Endodermal cell (in vitro differentiated cells): ENCODE measurements at places on chromosomes 4 and X. TPM values are rescaled to one million over a fixed set of nuclear protein-coding genes. Genes with fewer than 3 reads are reported as not detected.
A peak's percentile ranks its signal among the peaks of the same experiment; 100 is the strongest.

Gene CASP6
- total RNA-seq: 20.9 and 27.1 TPM in 2 replicates

Gene APELA
- 1.1 to 3.3 TPM (median 2.9 TPM) in 3 replicates for total RNA-seq

Gene FBXL5
- 62.3 to 88.4 TPM (median 86.9 TPM) in 3 replicates for total RNA-seq

Gene GYPB
- 1.5 to 6.8 TPM (median 4.1 TPM) in 3 replicates for total RNA-seq

Gene MFAP3L
- 7.8 to 26.7 TPM (median 19.6 TPM) in 3 replicates for total RNA-seq

Gene YY2
- total RNA-seq: 1.2 to 1.4 TPM (median 1.3 TPM) in 3 replicates

Gene TCP11X2
- 1.6 and 2.5 TPM in 2 replicates for total RNA-seq

Gene SORBS2
- 7.0 and 7.9 TPM in 2 replicates for total RNA-seq

Gene OPHN1
- total RNA-seq: 4.9 to 5.7 TPM (median 5.0 TPM) in 3 replicates

- no peak for DNase-seq
These were observed 88.0 kb upstream of the SLITRK2 start for GRCh38 chrX:145729635-145730034.

DNA sequence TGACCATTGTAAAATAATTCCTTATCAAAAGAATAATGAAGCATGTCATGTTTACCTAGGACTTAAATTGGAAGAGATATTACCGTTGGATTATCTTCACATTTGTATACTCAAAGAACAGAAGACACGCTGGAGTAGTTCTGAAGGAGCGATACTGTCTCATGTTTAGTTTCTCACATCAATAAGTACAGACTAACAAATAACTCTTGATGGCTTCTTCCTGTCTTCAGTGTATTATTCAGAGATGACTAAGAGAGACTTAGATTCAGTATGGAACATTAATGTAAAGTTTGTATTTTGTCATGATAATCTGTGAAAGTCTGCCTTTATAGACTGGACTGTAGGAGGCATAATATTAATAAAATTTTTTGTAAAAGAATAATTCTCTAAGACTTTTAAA is 72.7 kb downstream of the SPRY1 start:
- no peak for DNase-seq

DNA sequence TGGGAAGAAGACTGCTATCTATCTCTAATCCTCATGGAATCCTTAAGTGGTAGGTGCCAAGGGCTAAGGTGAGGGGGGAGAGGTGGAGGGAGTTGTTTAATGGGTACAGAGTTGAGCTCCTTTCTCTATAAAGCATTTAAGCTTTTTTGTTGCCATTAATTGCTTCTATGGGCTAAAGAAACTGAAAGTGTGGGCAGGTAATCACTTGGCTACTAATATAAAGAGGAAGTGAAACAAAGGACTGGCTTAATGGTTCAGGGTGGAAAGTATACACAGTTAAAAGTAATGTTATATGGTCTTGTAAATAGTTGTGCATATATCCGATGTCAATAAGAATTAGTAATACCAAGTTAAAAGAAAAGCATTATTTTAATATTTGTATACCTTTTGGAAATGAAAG is 83.9 kb downstream of the POLA1 start:
- no peak for DNase-seq

GRCh38 chrX:43676971-43677572 is 21.0 kb downstream of the MAOA start:
- no peak for DNase-seq

GRCh38 chr4:1871471-1872021 is 353 bp downstream of the NSD2 start:
- peak; percentile 77 for DNase-seq

DNA sequence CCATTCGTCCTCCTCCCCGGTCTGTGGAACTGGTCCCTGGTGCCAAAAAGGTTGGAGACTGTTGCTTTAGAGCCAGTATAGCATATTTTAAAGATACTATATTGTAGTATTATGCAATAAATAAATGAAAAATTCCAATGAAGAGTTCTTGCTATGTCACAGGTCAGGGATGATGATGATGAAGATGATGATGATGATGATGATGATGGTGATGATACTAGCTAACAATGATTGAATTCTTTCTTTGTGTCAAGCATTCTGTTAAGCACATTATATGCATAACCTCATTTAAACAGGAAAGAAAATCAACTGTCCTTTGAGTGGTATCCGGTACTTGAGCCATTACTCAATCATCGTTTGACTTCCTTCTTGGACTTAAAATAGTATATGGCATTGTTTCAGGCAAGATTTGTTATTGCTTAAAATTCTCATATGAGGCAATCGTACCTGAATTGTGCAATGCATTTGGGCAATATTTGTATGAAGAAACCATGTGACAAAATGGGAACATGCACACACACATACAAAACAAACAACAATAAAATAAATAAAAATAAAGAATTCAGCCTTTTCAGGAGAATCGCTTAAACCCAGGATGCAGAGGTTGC is 22.8 kb upstream of the TLR2 start:
- DNase-seq: no peak

- no peak for DNase-seq
These were observed 142.5 kb downstream of the RASL11B start for GRCh38 chr4:53004497-53005148.

DNA sequence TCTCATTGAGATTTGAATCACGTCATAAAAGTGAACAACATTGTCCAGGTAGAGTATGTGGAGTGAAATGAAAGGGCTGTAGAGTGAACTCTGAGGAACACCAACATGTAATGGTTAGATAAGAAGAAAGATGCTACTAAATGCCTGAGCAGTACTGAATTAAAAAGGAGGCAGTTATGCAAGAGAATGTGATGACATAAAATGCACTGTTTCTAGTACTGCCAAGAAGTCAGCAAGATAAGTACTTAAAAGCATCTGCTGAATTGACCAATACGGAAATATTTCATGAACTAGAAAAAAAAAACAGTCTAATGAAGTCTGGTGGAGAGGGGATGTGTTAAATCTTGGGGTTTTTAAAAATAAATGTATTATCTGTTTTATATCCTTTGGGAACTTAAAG is 583.8 kb upstream of the GALNT7 start:
- DNase-seq: no peak

DNA sequence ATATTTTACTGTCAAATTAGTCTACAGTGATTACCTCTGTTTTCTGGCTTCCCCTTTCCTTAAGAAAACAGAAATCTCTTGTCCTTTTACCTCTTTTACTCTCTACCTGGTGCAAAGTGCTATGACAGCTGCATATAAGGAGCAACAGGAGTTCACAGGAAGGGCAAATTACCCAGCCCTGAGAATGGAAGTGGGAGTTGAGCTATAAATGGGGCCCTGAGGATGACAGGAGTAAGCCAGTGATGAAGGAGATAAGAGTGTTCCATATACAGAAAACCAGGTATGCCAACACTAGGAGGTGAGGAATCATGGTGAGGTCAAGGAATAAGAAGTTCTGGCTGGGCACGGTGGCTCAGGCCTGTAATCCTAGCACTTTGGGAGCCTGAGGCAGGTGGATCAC is 4.5 kb upstream of the HSD17B13 start:
- no peak for DNase-seq

DNA sequence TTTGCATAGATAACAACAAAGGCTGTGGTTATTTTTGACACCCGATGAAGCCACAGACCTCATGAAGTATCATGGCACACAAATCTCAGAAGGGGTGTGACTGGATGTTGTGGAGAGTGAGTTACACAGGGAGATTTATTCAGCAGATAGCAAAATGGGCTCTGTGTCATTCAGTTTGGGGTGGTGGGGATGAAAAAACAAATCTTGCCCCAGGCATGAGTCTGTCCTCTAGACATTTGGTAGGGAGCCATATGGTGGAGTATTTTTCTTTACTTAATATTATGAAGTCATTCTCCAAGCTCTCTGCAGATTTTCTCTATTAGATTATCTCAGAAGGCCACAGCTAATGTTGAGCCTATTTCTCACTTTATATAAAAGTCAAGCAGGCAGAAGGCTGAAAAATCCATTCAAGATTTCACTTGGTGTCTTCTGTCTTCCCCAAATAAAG is 277.1 kb upstream of the TENM3 start:
- no peak for DNase-seq

GRCh38 chr4:88159229-88159725 is 838 bp upstream of the ABCG2 start:
- no peak for DNase-seq

- no peak for DNase-seq
These were observed 1509.4 kb downstream of the TECRL start for GRCh38 chr4:62899646-62900364.

DNA sequence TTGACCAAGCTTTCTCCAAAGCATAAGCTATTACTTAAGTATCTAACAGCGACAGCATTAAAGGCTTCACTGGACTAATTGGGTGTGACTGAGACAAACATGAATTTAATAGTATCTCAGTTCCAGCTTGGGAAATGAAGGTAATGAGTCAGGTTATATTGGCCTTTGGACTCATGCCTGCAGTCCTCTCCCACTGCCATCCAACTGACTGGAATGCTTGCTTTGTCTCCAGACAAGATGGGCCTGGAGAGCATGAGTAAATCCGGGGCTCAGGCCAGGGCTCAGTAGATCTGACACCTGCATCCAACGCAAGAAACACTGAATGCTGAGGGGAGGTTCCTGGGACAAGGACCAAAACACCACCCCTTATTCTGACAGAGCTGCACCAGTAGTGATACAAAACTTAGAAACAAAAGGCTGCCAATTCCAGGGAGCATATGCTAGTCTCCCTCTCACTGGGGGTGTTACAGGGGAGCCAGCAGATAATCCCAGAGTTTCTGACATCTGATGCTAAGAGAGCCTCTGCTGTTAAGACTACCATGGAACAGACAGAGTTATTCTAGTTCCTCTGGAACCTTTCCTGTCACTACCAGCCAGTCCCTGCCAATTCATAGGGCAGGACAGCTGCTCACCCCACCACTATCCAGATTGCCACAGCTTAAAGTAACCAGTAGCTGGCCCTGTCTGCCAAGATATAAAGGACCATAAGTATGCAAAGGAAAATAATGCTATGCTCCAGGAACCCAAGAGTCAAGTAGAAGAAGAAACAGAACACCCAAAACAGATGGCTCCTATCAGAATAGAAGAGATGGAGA is 293.8 kb downstream of the IQCM start:
- no peak for DNase-seq

DNA sequence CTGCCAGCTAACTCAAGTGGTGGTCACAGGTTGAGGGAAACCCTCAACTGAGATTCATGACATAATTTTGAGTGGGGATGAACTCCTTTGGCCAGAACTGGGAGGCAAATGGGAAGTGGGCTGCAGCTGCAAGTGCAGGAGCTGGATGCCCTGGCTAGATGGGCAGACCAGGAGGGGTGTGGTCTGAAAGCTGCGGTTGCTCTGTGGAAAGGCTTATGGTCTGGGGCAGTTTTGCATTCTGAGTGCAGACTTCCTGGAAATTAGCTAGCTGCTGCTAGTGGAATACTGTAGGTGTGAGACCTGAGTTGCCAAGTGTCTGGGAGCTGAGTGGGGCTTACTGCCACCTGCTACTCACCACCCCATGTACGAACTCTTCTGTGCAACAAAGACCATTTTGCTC is 52.1 kb upstream of the NAP1L2 start:
- DNase-seq: no peak

- DNase-seq: no peak
These were observed 183.4 kb upstream of the MAP3K15 start for GRCh38 chrX:19698691-19699090.

DNA sequence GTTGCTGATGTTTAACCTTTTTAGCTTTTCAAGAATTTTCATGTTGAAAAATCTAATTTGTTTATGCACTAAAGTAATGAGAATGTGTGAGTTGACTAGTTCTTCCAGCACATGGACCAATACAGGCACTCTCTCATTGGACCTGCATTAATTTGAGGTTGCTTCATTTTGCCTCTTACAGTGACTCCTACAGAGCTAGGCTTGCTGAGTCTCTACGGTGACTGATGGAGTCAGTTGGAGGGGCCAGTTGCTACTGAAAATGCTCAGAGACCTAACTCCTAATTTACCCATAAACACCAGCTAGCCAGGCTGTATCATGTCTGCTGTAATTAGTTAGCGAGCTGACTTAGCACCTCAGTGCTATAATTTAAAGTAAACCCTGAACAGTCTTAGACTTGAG is 10.9 kb downstream of the MTHFD2L start:
- no peak for DNase-seq

- no peak for DNase-seq
These were observed 120.5 kb downstream of the TBCK start for GRCh38 chr4:106195435-106195950.

DNA sequence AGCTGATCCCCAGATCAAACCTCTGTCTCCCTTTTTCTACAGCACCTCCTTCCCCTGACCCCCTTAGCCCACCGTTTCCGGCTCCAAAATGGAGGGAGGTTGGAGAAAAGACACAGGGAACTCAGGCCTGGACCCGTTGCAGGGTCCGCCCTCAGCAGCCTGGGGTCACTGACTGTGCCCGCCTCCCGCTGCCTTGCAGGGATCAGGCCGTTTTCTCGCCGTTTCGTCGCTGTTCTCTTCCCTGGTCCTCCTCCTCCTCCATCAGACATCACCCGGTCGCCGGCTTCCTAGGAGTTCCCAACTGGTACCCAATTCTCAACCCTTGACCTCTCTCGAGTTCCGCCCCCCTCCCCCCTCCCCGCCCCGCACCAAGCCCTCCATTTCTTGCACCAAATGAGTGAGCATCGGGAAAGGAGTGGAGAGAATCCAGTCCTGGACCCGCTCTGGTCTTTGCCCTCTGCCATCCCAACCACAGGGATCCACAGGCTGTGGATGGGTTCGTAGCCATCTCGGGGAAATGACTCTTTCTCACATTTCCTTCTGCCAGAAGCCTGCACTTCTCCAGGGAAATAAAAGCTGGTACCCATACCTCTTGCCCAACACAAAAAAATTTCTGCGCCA is 493 bp downstream of the TCEAL5 start:
- DNase-seq: no peak

DNA sequence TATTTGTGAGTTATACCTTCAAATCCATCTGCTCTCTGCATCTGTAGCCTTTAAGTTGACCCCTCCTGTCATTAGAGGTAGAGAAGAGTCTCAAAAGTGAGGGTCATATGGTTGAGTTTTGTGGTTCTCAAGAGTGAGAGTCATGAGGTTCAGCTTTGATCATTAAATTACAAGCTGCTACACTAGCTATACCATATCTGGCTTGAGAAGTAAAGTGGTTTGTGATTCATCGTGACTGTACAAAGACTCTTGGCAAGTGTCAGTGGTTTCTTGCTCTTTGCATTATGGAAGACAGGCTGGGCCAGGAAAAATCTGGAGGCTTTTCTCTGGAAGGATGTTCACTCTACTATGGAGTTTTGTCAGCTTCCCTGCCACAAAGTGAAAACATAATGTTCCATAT is 170.6 kb downstream of the ZC4H2 start:
- DNase-seq: no peak

- DNase-seq: no peak
These were observed 76.4 kb upstream of the DCLK2 start for GRCh38 chr4:150001815-150002214.

GRCh38 chr4:184396570-184397515 is 77.5 kb downstream of the IRF2 start:
- no peak for DNase-seq

GRCh38 chr4:14879683-14880082 is 122.6 kb upstream of the CPEB2 start:
- DNase-seq: no peak

GRCh38 chrX:151679798-151680402 is 15.4 kb upstream of the PRRG3 start:
- no peak for DNase-seq

GRCh38 chr4:147054228-147054872 is 108.7 kb upstream of the TTC29 start:
- no peak for DNase-seq
